HS-27A (cell line): ENCODE measurements at places on chromosomes 5 and 9.

DNA sequence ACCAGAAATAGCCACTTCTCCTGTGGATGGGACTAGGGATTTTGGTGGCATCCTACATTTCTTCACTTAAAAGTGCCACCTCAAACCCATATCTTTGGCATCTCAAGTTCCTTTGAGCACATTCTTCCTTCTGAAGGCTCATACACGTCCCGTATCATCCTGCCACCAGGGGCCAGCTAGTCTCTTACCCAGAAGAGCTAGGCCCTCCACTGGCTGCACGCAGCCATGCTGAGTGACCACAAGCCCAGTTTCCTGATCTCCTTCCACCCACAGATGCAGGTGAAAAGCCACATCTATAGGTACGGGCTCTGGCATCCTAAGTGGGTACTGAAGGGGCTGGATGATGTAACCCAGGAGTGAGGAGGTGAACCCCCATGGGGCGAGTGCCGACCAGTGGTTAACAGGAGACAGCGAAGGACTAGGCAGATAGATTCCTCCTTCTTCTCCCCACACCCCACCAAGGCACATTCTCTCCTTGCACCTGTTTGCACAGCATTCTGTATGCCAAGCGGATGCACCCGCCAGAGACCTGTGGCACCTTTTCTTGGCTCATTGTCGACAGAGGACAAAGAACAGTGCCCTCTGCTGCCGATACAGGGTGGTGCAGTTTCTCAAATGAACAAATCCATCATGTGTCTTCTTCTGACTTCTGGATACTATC is 14.4 kb upstream of the SCGB3A1 start:
- no peak for DNase-seq

DNA sequence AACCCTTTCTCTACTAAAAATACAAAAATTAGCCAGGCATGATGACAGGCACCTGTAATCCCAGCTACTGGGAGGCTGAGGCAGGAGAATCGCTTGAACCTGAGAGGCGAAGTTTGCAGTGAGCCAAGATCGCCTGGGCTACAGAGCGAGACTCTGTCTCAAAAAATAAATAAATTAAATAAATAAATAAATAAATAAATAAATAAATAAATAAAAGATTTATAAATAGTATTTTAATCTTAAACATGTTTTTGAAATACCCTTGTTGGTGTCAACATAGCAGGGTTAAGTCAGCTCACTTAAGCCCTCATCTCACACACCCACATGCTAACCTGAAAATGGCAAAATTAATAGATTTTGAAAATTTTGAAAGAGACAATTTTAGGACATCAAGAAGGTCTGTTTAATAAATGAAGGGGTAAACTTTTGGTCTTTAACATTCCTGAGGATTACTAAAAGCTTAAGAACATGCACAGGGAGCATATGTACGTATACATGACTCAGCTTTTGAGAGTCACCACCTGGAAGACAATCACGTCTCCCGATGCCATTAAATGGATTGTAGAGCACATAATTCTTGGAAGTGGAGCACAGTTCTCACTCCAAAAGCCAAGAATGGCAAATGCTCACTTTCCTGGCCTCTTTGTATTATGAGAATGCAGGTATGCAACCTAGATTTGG is 202.5 kb downstream of the GDNF start:
- DNase-seq: no peak

DNA sequence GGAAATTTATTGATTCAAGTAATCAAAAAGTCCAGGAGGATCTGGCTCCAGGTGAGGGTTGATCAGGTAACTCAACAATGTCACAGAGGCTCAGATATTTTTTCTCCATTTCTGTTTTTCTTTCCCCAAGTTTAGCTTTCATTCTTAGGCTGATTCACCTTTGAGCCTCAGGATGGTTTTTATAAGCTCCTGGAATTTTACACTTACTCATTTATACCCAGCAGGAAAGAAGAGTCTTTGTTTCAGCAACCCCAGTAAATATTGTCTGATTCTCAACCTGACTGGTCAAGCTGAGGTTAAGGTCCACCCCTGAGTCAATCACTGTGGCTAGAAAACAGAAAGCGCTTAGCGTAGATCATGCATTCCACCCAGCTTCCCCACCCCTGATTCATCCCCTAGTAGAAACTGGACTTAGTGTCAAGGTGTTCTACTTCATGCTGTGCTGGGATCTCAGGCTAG is 500.6 kb downstream of the KIF4B start:
- DNase-seq: no peak

DNA sequence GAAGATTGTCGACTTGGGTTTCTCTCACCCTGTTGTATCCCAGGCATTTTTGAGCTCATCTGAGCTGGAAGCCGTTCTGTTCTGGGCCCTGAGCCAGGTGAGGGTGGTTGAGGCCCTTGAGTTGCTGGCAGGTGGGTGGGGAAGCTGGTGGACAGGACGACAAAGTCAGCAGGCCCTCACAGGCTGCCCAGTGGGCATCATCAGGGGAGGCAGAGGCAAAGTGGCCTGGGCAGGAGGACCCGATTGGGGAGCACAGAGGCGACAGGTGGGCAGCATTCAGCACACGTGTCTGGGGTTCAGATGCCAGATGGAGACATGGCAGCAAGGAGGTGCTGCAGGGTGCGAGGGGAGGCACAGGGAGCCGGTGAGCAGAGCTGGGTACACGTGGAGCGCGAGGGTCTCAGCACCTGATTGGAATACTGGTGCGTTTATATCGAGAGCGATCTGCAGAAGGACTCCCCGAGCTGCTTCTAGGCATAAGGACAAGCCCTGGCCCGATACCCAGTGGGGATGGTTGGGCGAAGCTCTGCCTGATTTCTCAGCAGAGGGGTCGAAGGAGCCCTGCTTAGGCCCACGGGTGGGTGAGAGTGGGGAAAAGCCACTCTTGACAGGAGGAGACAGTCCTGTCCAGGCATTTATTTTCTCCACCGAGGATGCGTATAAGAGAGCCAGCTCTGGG is 49.0 kb upstream of the SUSD3 start:
- no peak for DNase-seq

DNA sequence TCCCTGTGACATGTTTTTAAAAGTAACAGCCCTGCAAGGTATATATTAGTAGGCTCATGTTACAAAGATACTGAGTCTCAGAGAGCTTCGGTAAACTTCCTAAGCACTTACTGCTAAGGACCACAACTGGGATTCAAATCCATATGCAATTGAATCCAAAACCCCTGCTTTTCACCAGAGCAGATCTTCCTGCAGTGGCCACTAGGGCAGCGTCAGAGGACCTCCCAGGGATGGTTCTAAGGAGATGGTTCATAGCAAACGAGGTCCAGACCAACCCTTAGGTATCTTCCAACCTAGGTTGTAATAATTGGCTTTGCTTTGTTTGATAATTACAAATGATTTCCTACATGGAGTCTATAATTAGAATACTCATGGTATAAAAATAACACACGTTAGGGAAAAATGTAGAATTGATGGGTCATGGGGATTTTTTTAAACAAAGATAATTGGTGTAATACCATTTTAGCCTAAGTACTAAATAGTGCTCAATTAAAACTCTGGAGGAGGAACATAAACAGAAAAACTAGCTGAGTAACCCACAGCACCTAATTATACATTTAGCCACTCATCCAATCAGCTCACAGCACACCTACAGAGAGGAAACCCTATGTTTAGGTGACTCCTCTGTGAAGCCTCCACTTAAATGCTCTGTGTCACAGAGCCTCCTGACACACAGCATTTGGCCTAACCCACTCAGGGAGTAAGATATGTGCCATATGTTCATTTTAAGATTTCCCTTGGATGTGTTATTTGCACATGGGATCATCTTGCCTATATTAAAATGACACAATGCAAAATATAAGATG is 10.0 kb upstream of the CAST start:
- DNase-seq: no peak

DNA sequence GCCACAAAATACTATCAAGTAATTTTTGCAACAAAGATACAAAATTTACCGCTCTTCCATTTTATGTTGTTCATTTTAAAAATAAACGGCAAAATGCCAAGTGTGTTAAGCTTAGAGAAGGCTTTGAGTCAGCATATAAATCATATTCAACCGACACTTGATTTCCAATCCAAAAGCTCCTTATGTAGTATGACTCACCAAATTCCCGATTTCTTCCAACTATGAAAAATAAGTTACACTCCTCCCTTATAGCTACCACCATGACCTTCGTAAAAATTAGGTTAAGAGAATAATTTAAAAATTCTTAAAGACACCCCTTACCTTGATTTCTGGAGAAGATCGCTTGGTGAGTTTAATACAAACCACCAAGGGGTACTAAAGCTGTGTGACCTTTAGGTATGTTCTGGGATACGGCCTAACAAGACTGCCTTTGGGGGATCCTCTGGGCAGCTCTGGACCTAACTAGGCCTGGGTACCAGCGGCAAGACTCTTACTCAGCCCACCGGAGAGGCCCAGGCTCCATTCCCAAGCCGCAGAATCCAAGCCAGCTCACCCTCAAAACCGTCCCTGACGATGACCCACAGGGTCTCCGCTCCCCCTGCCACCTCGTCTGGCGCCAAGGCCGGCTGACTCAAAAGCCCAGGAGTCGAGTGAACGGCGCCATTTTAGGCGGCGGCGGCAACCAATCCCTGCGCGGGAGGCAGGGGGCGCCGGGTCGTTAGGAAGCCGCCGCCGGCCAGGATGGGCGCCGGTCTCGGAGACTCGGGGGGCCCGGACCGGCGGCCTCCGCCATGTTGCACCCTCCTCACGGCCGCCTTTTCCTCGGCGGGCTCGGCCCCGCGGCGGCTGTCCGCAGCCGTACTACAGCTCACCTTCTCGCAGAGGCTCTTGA is 739 bp downstream of the PPP2CA start:
- no peak for DNase-seq
